BJ (cell line): ENCODE measurements at places on chromosomes 3 and 15. TPM values are rescaled to one million over a fixed set of nuclear protein-coding genes. Genes with fewer than 3 reads are reported as not detected.

Gene CPLX3
- not detected in 2 replicates for polyA plus RNA-seq

Gene MESP1
- polyA plus RNA-seq, result 0.20 and 0.49 TPM in 2 replicates

Gene PIERCE2
- polyA plus RNA-seq, result 1.4 and 2.8 TPM in 2 replicates

Gene PLA2G4E
- polyA plus RNA-seq, result not detected in 2 replicates

Gene IQCF5
- polyA plus RNA-seq, result not detected in 2 replicates
